NCI-H187 (cell line): ENCODE measurements at places on chromosomes 1 and 21.
A peak's percentile ranks its signal among the peaks of the same experiment; 100 is the strongest.

- no peak for DNase-seq
These were observed 2.1 kb downstream of the KCNN3 start for GRCh38 chr1:154867841-154868605.

- DNase-seq: no peak
These were observed 321.2 kb downstream of the PBX1 start for GRCh38 chr1:164880199-164880598.

DNA sequence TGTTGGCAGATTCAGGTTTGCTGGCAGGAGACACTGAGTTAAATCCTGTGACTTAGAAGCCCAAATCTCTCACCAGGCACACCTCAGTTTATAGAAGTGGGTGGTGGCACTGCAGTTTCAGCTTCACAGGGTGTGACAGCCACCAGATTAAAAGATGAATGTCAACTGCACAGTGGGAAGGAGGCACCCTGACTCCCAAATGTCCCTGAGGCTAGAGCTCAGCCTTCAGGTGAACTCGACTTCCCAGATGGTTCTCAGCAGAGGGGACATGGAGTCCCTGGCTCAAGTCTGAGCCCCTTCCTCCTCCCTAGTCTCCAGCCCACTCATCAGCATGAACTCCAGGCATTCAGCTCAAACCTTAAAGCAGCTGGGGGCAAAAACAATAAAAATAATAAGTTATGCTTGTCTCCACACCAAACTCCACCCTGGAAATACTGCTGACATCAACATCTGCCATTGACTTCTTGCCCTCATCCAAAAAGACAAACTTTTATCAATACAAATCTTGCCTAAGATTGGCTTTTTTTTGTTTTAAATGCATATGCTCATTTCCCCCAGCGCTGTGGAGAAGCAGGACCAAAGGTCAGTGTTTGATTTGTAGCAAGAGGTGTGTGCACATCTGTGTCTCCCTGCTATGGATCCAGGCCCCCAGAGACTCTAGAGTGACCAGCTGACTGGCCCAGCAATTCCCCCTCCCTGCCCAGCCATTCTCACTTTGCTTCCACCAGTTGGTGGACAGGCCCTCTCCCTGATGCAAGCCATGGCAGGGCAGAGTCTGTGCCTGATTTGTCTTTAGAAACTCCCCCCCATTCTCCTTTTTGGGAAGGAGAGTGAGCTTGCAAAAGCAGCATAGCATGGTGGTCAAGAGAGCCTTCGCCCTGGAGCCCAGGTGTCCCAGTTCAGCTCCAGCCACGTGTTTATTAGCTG is 18.5 kb upstream of the S100A7 start:
- DNase-seq: no peak

- no peak for DNase-seq
These were observed 106.5 kb upstream of the SLC44A3 start for GRCh38 chr1:94713472-94714141.

DNA sequence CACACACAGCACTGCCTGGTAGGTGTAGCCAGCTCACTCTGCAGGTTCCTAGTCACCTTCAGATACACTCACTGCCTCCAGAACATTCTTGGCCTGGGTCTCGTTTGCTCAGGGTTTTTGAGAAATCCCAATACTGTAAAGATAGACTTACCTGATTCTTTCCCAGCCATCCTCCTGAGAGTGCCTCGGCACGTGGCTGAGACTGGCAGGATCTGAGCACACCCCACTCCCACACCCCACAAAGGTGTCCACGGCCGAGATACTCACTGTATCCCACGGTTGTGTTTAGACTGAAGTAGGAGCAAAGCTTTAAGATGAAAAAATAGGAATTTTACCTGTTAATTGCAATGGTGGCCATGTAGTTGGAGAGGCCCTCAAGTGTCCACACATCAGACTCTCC is 33.4 kb downstream of the SNAP47 start:
- no peak for DNase-seq

GRCh38 chr1:15116966-15117365 is 36.6 kb upstream of the TMEM51 start:
- DNase-seq: no peak

DNA sequence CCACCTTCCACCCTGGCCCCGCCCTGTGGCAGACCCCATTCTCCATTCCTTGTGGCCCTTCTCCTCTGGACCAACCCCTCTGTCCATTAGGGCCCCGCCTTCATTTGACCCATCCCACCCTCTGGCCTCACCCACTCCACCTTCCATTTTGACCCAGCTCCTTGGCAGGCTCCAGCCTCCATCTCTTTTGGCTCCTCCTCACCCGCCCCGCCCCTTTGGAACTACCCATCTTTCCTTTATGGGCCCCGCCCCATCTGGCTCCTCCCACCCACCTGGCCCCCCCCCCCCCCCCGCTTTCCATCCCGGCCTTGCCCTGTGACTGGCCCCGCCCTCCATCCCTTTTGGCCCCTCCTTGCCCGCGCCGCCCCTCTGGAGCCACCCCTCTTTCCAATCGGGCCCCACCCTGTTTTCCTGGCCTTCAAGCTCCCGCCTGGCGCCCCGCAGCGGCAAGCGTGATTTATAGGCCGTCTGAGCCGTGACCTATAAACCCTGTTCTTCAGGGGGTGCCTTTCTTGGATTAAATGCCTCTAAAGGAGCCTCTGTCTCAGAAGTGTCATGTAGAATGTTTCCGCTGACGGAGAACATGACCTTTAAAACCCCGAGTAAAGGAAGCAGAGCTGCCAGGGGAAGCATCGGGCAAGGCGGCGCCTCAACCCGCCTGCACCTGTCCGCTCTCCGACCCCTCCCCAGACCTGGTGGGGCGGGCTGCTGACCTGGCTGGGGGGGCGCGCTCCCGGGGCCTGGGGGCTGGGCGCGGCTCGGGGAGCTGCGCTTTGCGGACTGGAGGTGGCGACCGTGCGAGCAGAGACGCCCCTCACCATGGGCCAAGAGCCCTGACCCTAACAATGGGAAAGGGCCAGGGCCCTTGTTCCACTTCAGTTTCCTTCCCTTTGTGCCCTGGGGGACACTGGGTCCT is 178.0 kb downstream of the CAMTA1 start:
- peak; percentile 96 for DNase-seq

- DNase-seq: no peak
These were observed 24.5 kb upstream of the SOAT1 start for GRCh38 chr1:179269071-179269470.

DNA sequence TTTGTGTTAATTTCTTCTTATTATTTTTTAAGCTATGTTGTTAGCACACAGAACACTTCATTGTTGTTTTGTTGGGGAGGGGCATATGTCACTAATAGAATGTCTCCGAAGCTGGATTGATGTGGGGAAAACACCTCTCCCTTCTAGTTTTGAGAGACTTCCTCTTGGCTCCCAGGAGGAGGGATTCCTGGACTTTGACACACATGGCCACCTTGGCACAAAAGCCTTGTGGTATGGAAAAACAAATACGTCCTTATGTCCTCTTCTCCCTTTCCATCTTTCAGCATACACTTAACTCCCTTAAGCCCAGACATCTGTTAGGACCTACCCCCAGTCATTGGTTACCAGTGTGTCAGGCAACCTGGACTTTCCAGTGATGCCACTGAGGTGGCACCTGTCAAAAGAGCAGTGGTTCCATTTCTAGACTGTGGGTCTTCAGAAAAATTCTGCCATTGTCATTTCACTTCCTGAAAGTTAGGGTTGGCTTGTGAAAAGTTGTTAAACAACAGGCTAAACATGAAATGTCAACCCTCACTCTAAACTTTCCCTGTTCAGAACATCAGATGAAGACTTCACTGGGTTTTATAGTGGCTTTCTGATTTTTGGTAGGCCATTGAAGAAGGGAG is 12.5 kb upstream of the ABCB10 start:
- no peak for DNase-seq

- DNase-seq: no peak
These were observed 634.9 kb downstream of the LTN1 start for GRCh38 chr21:28357743-28358142.

DNA sequence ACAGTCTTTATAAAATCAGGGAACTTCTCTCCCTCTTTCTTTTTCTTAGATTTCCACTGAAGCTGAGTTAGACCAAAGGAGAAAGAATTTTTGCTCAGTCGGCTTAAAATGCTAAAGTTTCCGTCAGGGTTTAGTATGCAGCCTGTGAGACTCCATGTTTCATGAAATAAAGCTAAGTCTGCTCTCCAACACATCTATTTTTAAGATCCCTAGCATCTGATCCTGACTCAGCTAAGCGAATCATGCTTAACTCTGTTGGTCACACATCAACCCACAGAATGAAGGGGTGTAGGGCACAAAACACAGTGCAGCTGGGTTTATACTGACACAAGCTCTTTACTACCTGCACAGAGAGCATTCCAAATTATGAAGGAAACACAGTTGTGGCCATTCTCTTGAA is 102.4 kb upstream of the ZNF281 start:
- no peak for DNase-seq

GRCh38 chr1:167059045-167059808 is 30.9 kb downstream of the GPA33 start:
- DNase-seq: peak; percentile 83

DNA sequence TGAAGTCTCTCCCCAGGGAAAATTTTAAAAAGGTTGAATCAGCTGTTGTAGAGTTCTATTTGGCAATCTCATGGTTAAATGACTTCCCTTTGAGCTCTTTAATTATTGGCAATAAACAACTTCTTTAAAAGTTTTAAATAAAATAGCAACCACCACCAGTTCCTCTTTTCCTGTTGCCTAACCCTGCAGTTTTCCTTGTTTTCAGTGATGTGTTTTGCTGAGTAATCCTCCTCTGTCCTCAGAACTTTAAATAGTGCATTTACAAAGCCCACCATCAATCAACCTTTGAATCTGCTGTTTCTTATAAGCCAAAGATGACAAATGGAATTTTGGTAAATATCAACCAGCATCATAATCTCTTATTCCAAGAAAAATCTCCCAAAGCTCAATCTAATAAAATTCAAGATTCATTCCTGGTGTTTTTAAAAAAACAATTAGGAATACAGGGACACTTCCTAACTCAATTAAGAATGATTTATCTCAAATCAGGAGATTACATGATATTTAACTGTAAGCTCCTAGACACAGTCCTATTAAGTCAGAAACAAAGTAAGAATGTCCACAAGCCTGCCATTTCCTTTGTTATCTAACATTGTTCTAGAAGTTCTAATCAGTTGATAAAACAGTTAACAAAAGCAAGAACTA is 14.8 kb downstream of the AVPR1B start:
- DNase-seq: no peak

DNA sequence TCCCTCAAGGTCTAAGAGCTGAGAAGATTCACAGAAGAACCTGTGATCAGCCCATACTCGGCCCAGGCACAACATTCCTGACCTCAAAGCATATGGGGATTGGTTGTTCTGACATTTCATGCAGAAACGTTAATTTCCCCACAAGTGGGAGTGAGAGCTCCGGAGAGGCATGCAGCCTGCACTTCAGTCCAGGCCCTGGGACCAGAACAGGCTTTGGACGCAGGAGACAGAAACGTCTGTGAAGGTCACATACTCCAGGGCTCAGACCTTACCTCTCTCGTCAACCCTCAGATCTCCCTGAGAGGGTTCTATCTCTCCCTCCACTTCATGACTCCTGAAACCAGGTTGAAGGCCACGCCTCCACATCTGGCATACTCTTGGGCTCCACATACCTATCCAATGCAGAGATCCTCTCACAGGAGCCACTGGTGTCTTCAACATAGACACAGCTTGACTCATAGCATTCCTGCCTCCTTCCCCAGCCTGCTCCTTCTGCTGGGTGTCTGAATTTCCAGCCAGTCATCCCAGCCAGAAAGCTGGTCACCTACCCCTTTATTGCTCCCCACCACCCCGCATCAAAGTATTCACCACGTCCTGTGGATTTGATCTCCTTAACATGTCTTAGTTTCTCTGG is 149.2 kb downstream of the OMA1 start:
- DNase-seq: no peak

GRCh38 chr1:3981746-3982505 is 81.9 kb upstream of the C1orf174 start:
- DNase-seq: no peak

DNA sequence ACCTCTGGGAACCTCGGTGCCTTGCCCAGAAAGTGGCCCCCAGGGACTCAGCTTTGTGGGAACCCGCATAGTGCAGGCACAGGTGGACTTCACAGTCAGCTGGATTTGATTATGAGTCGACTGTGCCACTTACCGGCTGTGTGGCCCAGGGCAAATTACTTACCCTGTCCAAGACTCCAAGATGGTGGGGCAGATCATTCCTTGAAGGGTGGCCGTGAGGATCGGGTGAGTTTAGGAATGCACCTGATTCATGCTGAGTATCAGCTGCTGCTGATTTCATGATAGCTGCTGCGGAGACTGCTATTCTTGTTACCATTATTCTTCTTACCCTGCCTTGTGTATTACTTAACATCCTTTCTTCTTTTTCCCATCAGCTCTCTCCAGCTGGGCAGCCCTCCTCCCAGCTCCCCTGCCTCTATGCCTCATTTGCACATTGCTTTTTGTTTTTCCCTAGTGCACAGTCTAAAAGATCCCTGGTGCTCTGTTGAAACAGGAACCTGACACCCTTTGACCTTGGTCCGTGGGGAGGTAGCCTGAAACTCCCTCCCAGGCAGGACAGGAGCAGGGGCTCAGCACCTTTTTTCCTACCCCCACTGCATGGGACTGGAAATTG is 40.5 kb upstream of the FHAD1 start:
- DNase-seq: no peak

DNA sequence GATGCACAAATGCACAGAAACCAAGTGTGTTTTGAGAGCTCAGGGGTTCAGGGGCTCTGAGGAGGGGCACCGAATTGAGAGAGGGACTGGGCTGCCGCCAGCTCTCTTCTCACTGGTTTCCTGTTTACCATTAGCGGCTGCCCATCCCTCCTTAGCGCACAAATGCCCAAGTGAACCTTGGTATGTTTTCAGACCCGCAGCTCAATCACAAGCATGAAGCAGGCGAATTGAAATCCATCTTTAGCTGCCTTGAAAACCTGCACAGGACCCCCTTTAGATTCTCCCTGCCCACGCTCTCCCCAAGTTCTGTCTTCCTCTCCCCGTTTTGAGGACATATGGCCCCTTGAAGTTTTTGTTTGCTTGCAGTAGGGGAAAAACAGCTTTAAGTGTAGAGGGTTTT is 61.1 kb upstream of the ACOT11 start:
- DNase-seq: no peak
